ENCODE measurements at places on chromosomes 11 and 22.
A peak's percentile ranks its signal among the peaks of the same experiment; 100 is the strongest.

- no peak for DNase-seq
These were observed 46.9 kb upstream of the OR4B1 start for GRCh38 chr11:48169717-48170116.

DNA sequence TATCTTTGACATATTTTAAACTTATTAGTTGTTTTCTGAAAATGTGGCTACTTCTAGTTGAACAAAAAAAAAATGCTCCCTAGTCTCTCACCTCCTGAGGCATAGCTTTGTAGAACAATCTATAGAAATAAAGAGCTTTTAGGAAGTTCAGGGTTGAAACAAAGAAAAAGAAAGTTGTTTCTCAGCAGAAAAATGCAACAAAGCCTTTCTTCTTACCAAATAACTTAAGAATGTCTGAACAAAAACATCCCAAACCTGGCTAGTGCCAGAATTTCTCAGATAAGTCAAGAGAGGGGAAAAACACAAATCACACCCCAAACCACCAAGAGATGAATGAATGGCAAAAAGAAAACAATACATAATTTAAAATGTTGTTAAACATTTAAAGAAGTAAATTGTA lies 114.1 kb downstream of the MAML2 start:
- no peak for DNase-seq

GRCh38 chr11:34327804-34328631 lies 29.8 kb downstream of the ABTB2 start:
- DNase-seq, result no peak

- no peak for DNase-seq
These were observed 47.6 kb upstream of the OLFML1 start for GRCh38 chr11:7437696-7438095.

DNA sequence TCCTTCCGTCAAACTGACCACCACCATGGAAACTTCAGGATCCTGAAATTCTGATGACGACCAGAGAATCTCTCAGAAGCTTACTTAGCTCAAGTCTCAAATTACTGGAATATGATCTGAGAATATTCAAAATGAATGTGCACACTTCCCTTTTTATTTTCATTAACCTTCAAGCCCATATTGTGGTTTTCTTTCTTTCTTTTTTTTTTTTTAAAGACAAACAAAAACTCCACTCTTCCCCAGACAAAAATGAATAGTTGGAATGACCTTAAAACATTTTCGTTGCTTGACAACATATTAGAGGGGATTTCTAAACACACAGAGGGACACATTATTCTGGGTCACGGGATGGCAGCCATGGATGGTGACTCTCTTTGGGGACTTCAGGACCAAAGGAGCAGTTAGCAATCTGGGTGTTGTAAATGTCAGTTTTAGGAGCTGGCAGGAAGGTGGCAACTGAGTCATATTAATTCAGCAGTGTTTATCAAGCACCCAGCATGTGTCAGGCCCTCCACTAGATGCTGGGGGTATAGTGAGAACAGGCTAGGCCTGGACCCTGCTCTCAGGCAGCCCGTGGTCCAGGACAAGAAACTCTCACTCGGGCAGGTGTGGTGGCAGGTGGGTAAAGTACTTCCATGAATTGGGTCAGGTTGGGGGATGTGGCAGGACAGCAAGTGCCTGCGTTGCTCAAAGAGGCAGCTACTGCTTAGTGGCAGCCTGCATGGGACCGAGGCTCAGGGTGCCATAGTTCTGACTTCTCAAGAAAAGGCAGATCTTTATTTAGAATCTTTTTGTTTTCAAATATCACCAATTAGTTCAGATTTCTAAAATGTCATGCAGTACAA lies 126.1 kb downstream of the HIPK3 start:
- no peak for DNase-seq

DNA sequence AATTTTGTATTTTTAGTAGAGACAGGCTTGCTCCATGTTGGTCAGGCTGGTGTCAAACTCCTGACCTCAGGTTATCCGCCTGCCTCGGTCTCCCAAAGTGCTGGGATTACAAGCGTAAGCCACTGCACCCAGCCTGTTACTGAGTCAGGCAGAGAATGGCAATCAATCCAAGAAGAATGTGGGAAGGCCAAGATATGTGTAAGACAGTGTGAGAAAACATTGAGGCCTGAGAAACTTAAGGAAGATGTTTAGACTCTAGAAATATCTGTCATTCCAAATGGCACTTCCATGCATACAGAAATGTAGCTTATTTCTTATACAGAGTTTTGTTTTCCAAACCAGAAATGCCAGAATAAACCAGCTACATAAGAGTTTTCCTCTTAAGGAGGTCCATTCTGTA lies 248.5 kb downstream of the ETS1 start:
- no peak for DNase-seq

DNA sequence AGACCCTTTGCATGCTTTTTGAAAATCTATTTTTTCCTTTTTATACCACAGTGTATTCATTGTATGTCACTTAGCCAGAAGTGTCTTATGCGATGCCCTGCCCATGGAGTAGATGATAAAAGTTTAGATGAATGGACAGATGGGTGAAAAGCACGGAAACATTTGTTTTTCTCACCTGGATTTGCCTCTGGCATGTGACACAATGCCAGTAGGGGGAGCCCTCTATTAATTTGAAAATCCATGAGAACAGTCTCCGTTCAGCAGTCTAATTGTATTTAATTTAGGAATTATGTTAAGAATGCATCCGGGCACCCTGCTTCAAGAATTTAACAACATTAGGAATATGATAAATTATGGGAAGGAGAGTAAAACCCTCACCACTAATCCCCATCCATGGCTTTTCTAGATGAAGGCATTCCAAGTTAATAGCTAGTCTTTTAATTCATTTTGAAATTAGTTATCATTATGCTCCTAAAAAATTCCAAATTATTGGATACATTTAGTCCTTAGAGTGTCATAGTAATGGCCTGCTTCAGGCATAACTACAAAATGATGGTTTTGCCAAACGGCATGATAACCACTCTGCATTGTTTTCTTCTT lies 55.3 kb upstream of the ALKBH3 start:
- no peak for DNase-seq

DNA sequence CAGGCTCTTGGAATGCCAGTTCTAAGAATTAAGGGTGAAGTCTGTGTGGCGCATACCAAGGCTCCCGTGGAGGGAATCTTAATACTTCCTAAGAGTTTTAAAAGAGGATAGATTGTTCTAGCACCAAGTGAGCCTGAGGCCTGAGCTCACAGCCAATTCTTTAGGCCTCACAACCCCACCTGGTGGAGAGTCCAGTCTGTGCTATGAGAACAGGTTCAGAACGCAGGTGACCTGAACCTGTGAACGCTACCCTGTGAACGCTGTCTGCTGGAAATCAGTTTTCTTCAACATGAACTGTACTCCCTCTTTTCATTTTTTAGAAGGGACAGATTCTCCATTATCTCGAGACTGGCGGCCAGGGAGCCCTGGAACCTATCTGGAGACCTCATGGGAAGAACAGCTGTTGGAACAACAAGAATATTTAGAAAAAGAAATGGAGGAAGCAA lies 43.2 kb upstream of the DLAT start:
- peak; percentile 40 for DNase-seq

DNA sequence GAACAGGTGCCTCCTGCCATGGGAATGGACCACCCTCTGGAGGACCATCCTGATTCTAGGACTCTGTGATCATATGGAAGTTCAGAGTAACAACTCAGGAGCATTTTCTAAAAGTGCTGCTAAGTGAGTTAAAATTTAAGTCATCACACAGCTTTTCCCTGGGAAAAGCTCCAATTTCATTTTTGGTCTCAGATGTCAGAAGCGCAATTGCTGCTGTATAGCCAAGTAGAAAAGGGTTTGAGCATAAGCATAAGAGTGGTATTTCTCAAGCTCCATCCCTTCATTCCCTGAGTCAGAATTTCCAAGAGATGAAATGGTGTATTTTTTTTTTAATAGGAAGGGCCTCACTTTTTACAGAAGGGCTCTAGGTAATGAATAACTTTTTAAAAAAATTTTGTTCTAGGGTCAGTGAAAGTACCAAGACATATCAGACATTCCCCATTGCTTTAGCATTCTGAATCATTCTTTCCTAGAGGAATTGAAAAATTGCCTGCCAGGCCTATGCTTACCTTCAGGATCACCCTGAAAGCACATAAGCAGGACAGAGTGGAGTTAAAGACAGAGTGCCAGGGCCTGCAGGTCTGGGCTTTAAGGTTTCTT lies 564.5 kb upstream of the ISX start:
- DNase-seq, result no peak
